ENCODE measurements at places on chromosomes 1 and 21. TPM values are rescaled to one million over a fixed set of nuclear protein-coding genes. Genes with fewer than 3 reads are reported as not detected.

- DNase-seq: no peak
Observed at GRCh38 chr1:93756657-93757056, 75.0 kb upstream of the BCAR3 start.

- DNase-seq: no peak
Observed at GRCh38 chr21:44757731-44758130, 43.9 kb downstream of the UBE2G2 start.

DNA sequence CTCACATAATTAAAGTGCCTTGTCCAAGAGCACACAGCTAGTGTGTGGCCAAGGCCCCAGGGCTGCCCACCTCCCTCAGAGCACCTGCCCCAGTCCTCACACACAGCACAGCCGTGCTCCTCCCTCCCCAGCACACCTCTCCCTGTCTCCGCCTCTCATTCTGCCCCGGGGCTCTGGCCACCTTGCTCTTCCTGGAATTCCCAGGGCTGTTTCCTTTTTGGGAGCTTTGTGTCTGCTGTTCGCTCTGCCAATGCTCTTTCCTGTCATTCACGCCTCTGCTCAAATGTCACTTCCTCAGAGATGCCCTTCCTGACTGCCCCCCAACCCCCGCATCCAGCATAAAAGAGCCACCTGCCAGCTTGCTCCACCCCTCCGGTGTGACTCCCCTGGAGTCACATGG, 13.3 kb downstream of the SLC6A17 start:
- no peak for DNase-seq

DNA sequence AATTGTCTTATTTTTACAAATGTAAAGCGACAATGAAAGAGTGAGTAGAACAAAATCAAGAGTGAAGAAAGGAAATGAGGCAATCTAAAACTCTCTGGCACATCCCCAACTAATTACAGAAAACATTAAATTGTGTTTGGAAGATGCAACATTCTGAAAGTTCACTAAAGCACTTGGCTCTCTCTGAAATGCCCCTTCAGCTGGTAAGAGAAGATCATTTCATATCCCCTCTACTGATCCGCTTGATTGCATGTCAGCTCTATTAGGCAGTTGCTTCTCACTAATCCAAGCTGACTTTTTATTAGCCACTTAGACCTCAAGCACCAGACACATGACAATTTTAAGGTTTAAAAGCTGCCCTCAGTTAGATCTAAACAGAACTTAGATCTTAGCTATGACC, 262.8 kb upstream of the PRMT6 start:
- DNase-seq: no peak

DNA sequence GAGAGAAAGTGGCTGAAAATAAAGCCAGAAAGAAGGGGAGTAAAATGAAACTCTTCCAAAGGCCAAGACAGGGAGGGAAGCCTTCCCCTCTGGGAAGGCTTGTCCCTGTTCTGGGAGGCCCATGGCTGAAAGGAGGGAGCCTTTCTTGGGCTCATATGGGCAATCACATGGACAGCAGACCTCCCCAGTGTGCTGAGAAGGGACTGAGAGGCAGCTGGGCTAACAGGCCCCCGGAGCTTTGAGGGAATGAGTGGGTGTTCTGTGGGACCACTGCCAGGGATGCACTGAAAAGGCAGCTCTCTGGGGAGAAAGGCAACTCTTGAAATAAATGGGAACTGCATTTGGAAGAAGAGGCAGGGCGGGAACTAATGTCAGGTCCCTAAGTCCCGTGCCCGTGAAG, 39.1 kb downstream of the KANK4 start:
- DNase-seq: no peak

GRCh38 chr1:36203554-36204346, 20.5 kb upstream of the THRAP3 start:
- no peak for DNase-seq

LCE3B gene
- not detected for total RNA-seq

DENND2D gene
- 187 TPM for total RNA-seq

All from activated CD8-positive, alpha-beta memory T cell treated with anti-CD3 and anti-CD28 coated beads, Interleukin-2, amount 10 ng/mL, durations not matched to agents 7 days and 5 days (primary cell).